ENCODE measurements at places on chromosomes 6 and 20. TPM values are rescaled to one million over a fixed set of nuclear protein-coding genes. Genes with fewer than 3 reads are reported as not detected.

TRIM15 gene
- not detected for polyA plus RNA-seq

PDE10A gene
- not detected for polyA plus RNA-seq

CLPSL2 gene
- not detected for polyA plus RNA-seq

CPNE5 gene
- 2.7 TPM for polyA plus RNA-seq

TTBK1 gene
- polyA plus RNA-seq, result not detected

GABRR1 gene
- not detected for polyA plus RNA-seq

TFAP2D gene
- not detected for polyA plus RNA-seq

IMPG1 gene
- polyA plus RNA-seq, result not detected

CRISP3 gene
- polyA plus RNA-seq, result not detected

KCNK17 gene
- not detected for polyA plus RNA-seq

ZC2HC1B gene
- not detected for polyA plus RNA-seq

DNA sequence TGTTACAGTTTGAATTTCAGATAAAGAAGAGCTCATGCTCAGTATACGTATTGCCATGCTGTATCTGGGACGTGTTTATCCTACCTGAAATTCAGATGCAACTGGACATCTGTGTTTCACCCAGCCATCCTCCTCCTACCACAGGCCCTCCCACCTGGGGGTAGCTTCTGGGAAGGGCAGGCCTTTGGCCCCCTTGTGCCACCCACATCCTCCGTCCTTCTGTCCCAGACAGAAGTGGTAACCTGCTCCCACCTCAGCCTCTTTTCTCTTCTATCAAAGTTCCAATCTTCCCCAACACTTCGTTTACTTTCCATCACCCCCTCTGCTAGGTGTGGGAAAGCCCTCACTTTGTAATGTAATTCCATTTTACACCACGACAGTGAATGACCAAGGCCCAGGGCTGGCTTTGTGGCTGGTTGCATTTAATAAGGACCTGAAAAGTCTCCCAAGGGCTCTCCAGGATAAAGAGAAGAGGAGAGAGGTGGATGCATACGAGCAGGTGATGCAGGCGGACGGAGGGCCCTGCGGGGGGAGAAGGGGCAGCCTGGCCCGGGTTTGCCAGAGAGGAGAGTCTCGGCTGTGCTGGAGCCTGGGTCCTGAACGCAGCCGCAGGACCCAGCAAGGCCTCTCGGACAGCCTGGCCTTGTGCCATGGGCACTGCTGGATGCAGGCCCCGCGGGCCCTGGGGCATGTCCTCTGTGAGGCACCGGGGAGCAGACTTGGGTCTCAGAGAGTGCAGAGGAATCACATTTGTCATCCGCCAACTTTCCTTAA lies 98.4 kb downstream of the PSMB1 start:
- no peak for DNase-seq

- DNase-seq, result no peak
Measured at GRCh38 chr6:71406865-71407860, 118.6 kb downstream of the OGFRL1 start.

- no peak for DNase-seq
Measured at GRCh38 chr6:142355520-142356174, 53.8 kb downstream of the ADGRG6 start.

DNA sequence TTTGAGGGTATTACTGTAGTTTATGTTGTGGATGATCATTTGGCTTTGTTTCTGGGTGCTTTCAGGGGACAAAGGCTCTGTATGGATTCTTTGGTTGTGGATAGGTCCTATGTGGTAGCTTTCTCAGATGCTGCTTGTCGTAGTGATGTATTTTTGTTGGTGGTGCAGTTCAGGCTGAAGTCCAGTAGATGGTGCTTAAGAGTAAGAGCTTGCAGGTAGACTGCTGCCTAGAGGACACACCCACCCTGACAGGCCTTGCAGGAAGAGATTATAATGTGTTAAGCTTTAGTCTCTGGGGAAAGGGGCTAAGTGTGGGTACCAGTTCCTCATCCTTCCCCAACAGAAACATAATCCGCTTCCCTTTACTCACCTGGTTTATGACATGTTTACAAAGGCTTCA lies 62.6 kb upstream of the ADGRB3 start:
- no peak for DNase-seq

DNA sequence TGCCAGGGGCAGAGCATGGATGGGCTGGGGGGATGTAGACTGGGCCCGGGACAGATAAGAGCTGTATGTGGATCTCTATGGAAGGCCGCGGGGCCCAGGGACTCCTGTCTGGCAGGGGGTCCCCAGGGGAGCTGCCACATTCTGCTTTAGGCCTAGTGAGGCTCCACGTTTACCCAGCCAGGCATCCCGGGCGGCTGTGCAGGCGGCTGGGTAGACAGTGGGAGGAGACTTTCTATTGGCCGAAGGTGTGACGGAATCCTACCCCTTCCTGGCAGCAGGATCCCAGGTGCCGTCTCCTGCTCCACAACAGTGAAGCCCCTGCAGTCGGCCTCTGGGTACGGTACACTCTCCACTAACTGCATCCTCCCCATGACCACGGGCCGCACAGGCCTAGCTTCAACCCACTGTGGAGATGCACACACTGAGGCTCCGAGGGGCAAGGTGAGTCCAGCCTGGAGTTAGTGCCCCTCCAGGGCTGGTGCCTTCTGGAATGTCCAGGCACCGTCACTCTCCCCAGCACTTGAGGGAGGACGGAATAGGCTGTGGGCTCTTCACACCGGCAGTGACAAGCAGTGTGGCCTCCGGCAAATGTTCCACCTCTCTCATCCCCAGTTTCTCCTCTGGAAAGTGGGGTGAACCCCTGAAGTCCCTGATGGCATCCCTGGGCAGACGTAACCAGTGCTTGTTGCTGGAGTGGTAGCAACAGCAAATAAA lies 36.8 kb upstream of the ZBP1 start:
- no peak for DNase-seq

- no peak for DNase-seq
Measured at GRCh38 chr20:34368547-34368946, 5.5 kb downstream of the ITCH start.

GRCh38 chr6:33570806-33571636 lies 9.1 kb downstream of the BAK1 start:
- peak; percentile 98 for DNase-seq

GRCh38 chr6:84808491-84809061 lies 44.2 kb upstream of the TBX18 start:
- no peak for DNase-seq

- no peak for DNase-seq
Measured at GRCh38 chr20:11221046-11221445, 547.2 kb upstream of the JAG1 start.

DNA sequence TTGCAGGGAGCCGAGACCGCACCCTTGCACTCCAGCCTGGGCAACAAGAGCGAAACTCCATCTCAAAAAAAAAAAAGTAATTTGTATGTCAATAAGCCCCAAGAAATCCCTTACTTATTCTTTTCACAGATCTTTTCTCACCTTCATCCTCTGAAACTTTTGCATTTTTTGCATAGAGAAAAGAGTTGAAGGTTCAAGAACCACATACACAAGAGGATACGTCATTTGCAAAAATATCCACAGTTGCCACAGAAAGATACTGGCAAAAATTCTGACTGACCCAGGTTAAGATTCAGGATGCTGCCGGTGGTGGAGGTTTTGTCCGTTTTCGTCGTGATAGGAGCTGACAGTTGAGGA lies 94.5 kb downstream of the ZMYND8 start:
- DNase-seq, result no peak
